ENCODE measurements at places on chromosomes 7 and 10. TPM values are rescaled to one million over a fixed set of nuclear protein-coding genes. Genes with fewer than 3 reads are reported as not detected.

Gene ADRA2A
- 6.5 TPM for polyA plus RNA-seq

- H3K4me1 ChIP-seq: no peaks in the 10 kb centered on the region
- no peaks in the 10 kb centered on the region for H3K27me3 ChIP-seq
- no peak for DNase-seq
- no peak overlapping the region for H3K4me3 ChIP-seq
Measured at GRCh38 chr7:81361769-81362312, 408.0 kb downstream of the HGF start.

DNA sequence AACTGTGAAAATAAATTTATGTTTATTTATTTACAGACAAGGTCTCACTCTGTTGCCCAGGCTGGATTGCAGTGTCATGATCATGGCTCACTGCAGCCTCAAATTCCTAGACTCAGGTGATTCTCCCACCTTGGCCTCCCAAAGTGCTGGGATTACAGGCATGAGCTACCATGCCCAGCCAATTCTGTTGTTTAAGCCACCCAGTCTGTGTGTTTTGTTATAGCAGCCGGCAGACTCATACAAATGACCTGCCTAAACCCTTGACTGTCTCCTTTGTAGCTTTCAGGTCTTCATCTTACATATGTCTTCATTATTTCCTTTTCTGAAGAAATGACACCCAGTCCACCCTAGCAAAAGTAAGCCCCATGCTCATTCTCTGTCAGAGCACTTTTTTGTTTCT lies 43.8 kb upstream of the KMT2C start:
- no peak overlapping the region for H3K27ac ChIP-seq
- no peak for DNase-seq
- H3K27me3 ChIP-seq: no peaks in the 10 kb centered on the region
- no peaks in the 10 kb centered on the region for H3K36me3 ChIP-seq

GRCh38 chr10:30456266-30456665 lies 22.3 kb downstream of the MAP3K8 start:
- no peak overlapping the region for H3K4me3 ChIP-seq
- peaks cover 23% of the 10 kb centered on the region for H3K4me1 ChIP-seq
- no peaks in the 10 kb centered on the region for H3K27me3 ChIP-seq
- no peaks in the 10 kb centered on the region for H3K36me3 ChIP-seq
- DNase-seq: no peak

- H3K27ac ChIP-seq: no peak overlapping the region
- H3K4me1 ChIP-seq: no peaks in the 10 kb centered on the region
- H3K27me3 ChIP-seq: no peaks in the 10 kb centered on the region
- DNase-seq: no peak
Measured at GRCh38 chr10:86048973-86049372, 317.6 kb downstream of the GRID1 start.

DNA sequence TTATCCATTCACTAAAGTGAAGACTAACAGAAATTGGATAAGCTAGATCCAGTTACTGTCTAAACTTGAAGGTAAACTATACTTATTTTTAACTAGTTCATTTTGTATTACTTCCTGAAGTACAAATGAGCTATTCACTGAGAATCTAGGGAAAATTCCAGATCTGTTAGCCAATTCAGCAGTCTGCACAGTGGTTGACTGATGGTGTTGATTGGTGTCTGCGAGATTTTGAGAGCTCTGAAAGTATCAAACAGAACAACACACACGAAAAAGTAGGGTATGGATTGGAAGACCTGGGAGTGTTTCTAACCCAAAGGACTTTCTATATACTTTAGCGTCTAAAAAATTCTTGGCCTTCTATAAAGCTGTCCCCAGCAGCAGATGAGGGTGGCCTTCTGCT lies 33.6 kb upstream of the AGR2 start:
- no peaks in the 10 kb centered on the region for H3K27me3 ChIP-seq
- H3K27ac ChIP-seq: no peak overlapping the region
- H3K36me3 ChIP-seq: no peaks in the 10 kb centered on the region
- DNase-seq: no peak
- H3K4me1 ChIP-seq: no peaks in the 10 kb centered on the region
- H3K4me3 ChIP-seq: no peak overlapping the region

GRCh38 chr7:157775021-157775559 lies 438.3 kb downstream of the DNAJB6 start:
- H3K27ac ChIP-seq: no peak overlapping the region
- H3K36me3 ChIP-seq: no peaks in the 10 kb centered on the region
- no peaks in the 10 kb centered on the region for H3K27me3 ChIP-seq
- no peak for DNase-seq

Gene NPFFR1
- polyA plus RNA-seq: 2.6 TPM

GRCh38 chr10:70348228-70348850 lies 34.1 kb downstream of the LRRC20 start:
- no peaks in the 10 kb centered on the region for H3K36me3 ChIP-seq
- H3K27me3 ChIP-seq: no peaks in the 10 kb centered on the region
- no peaks in the 10 kb centered on the region for H3K4me1 ChIP-seq
- no peak overlapping the region for H3K27ac ChIP-seq
- DNase-seq: peak; percentile 41

GRCh38 chr10:69361303-69361614 lies 55.5 kb downstream of the TACR2 start:
- H3K4me1 ChIP-seq: no peaks in the 10 kb centered on the region
- no peak overlapping the region for H3K27ac ChIP-seq
- H3K27me3 ChIP-seq: no peaks in the 10 kb centered on the region
- DNase-seq: no peak
- no peak overlapping the region for H3K4me3 ChIP-seq
- no peaks in the 10 kb centered on the region for H3K36me3 ChIP-seq

Gene CDNF
- polyA plus RNA-seq: 46.7 TPM

DNA sequence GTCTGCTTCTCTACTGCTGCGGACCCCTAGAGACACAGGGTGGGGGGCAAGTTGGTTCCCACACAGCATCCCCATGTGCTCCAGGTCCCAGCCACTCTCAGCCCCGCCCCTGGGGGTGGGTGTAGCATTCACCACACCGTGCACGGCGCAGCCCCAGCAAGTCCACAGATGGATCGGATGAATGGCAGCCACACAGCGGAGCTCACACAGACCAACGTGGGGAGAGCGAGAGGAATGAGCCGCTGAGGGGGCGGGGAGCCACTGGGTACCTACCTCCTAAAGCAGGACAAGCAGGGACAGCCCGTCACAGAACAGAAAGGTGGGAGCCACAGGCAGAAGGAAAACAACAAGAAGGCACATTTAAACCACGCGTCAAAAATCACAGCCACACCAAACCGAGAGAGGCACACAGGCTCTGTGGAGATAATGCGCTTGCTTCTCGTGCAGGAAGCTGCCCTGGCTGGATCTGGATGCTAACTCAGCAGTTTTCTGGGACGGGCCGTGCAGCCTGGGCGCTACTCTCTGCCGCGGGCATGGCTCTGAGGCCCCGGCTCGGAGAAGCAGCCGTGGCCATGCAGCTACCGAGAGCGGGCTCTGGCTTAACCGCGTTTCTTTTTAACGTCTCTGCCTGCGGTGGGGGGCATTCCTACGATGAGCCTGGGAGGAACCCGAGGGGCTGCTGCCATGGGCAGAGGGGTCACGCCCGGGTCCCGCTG lies 102.5 kb downstream of the CYTH3 start:
- H3K36me3 ChIP-seq: no peaks in the 10 kb centered on the region
- no peaks in the 10 kb centered on the region for H3K27me3 ChIP-seq
- no peak overlapping the region for H3K27ac ChIP-seq
- H3K4me3 ChIP-seq: peak overlapping the region; percentile 4

DNA sequence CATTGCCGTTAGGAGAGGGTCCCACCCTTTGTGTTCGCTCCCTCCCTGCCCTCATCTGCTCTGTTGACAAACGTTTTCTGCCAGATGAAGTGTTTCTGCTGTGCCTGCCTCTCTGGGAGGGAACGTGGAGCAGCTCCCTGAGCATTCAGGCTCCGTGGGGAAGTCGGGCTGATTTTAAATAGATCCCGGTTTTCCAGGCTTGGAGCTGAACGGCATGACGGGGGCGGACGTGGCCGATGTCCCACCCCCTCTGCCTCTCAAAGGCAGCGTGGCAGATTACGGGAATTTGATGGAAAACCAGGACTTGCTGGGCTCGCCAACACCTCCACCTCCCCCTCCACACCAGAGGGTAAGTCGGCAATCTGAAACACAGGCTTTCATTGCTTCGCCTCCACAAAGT lies 101.9 kb upstream of the NPS start:
- H3K4me3 ChIP-seq: no peak overlapping the region
- H3K4me1 ChIP-seq: peaks cover under 1% of the 10 kb centered on the region
- no peaks in the 10 kb centered on the region for H3K36me3 ChIP-seq
- H3K27ac ChIP-seq: no peak overlapping the region
- DNase-seq: no peak
- H3K27me3 ChIP-seq: no peaks in the 10 kb centered on the region

Gene ZFAND4
- polyA plus RNA-seq: 197 TPM

GRCh38 chr10:71303569-71303907 lies 15.5 kb upstream of the SLC29A3 start:
- no peak overlapping the region for H3K27ac ChIP-seq
- DNase-seq: no peak
- H3K4me3 ChIP-seq: no peak overlapping the region

Data from testis (tissue), 5 donors.